Mesothelial cell of epicardium (in vitro differentiated cells): ENCODE measurements at places on chromosomes 6 and 20. TPM values are rescaled to one million over a fixed set of nuclear protein-coding genes. Genes with fewer than 3 reads are reported as not detected.

The MAVS gene
- total RNA-seq, result 37.1 to 38.3 TPM (median 37.3 TPM) in 3 replicates

The LIN28B gene
- total RNA-seq, result 18.1 to 19.7 TPM (median 19.3 TPM) in 3 replicates

GRCh38 chr6:104558746-104559145 lies 301.0 kb downstream of the HACE1 start:
- H3K36me3 ChIP-seq, result no peaks in the 10 kb centered on the region
- H3K27ac ChIP-seq, result no peak overlapping the region
- no peaks in the 10 kb centered on the region for H3K27me3 ChIP-seq
- no peak for DNase-seq
- H3K4me3 ChIP-seq, result no peak overlapping the region
- peaks cover 14% of the 10 kb centered on the region for H3K4me1 ChIP-seq

GRCh38 chr20:51750037-51750769 lies 18.0 kb downstream of the ATP9A start:
- no peak for DNase-seq
- H3K27ac ChIP-seq, result peak overlapping the region; percentile 5
- H3K36me3 ChIP-seq, result peaks cover 5% of the 10 kb centered on the region
- H3K4me1 ChIP-seq, result peaks cover 8% of the 10 kb centered on the region
- no peaks in the 10 kb centered on the region for H3K27me3 ChIP-seq
- no peak overlapping the region for H3K4me3 ChIP-seq

- peaks cover 4% of the 10 kb centered on the region for H3K4me1 ChIP-seq
- H3K27me3 ChIP-seq, result no peaks in the 10 kb centered on the region
- H3K27ac ChIP-seq, result no peak overlapping the region
- DNase-seq, result no peak
- no peaks in the 10 kb centered on the region for H3K36me3 ChIP-seq
Measured at GRCh38 chr6:16355699-16356446, 117.5 kb downstream of the GMPR start.

GRCh38 chr6:41720262-41720620 lies 15.2 kb downstream of the TFEB start:
- no peaks in the 10 kb centered on the region for H3K27me3 ChIP-seq
- peaks cover 30% of the 10 kb centered on the region for H3K4me1 ChIP-seq

DNA sequence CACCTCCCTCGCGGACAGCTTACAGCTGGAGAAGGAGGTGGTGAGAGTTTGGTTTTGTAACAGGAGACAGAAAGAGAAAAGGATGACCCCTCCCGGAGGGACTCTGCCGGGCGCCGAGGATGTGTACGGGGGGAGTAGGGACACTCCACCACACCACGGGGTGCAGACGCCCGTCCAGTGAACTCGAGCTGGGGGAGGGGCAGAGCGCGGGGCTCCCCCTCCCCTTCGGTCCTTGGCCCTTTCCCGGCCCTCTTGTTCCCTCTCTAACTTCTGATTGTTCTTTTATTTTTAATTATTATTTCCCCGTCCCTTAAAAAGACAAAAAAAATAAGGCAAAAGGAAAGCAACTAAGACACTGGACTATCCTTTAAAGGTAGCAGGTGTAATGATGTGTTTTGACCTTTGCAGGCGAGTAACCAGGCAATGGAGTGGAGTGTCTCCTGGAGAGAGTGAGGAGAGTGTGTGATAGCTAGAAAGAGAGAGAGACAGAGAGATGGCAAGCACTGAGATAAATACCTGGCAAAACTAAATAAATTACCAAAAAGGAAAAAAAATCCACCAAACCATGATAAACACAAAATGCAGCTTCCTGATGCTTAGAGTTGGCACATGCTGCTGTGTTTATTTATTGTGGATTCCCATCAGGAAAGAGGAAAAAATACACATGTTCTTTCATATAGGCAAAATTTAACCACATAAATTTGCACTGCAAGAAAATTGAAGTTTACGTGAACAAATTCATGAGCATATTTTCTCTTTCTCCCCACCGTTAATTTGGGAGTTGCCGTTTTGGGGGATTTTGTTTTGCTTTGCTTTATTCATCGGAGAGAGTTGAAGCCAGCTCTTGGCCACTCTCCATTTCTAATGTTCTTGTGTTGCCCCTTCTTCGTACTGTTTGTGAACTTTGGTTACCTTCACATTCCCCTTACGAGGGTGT lies 1.9 kb downstream of the POU3F2 start:
- H3K27ac ChIP-seq, result no peak overlapping the region
- no peak for DNase-seq
- no peaks in the 10 kb centered on the region for H3K36me3 ChIP-seq
- H3K4me3 ChIP-seq, result peak overlapping the region; percentile 7

GRCh38 chr20:23180451-23180921 lies 94.4 kb upstream of the CD93 start:
- no peak for DNase-seq
- no peak overlapping the region for H3K27ac ChIP-seq
- H3K4me1 ChIP-seq, result no peaks in the 10 kb centered on the region
- peaks cover 8% of the 10 kb centered on the region for H3K27me3 ChIP-seq
- H3K4me3 ChIP-seq, result no peak overlapping the region

DNA sequence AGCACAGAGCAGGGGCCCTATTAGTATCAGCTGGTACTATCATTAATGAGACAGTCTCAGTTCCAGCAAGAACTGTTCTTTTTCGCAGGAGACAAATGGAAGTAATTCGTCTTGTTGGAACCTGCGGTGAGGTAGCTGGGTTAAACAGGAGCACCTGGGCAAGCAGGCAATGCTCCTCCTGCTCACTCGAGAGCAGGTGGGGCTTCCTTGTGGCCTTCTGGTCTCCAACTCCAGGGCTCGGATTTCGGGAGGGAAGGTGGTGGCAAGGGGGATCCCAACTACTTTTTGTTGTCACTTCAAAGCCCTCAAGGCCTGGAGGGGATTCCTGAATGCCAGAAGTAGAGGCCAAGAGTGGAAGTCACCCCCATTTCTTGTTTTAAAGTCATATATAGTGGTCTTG lies 1.3 kb upstream of the SPEF1 start:
- no peak for DNase-seq
- H3K36me3 ChIP-seq, result no peaks in the 10 kb centered on the region
- no peak overlapping the region for H3K4me3 ChIP-seq
- peaks cover 45% of the 10 kb centered on the region for H3K4me1 ChIP-seq
- H3K27ac ChIP-seq, result peak overlapping the region; percentile 89
- H3K27me3 ChIP-seq, result peaks cover 26% of the 10 kb centered on the region

- no peak for DNase-seq
- H3K36me3 ChIP-seq, result no peaks in the 10 kb centered on the region
- H3K27me3 ChIP-seq, result no peaks in the 10 kb centered on the region
- H3K4me3 ChIP-seq, result no peak overlapping the region
- no peak overlapping the region for H3K27ac ChIP-seq
- peaks cover 21% of the 10 kb centered on the region for H3K4me1 ChIP-seq
Measured at GRCh38 chr6:36818756-36819155, 20.5 kb downstream of the CPNE5 start.
